ENCODE measurements at places on chromosomes 2 and 18. TPM values are rescaled to one million over a fixed set of nuclear protein-coding genes. Genes with fewer than 3 reads are reported as not detected.

- DNase-seq: no peak
Observed at GRCh38 chr2:136322428-136322827, 204.5 kb upstream of the CXCR4 start.

- DNase-seq: no peak
Observed at GRCh38 chr2:64213532-64214275, 69.5 kb upstream of the PELI1 start.

GRCh38 chr2:113156278-113157117, 17.3 kb upstream of the PSD4 start:
- peak; percentile 22 for DNase-seq

DNA sequence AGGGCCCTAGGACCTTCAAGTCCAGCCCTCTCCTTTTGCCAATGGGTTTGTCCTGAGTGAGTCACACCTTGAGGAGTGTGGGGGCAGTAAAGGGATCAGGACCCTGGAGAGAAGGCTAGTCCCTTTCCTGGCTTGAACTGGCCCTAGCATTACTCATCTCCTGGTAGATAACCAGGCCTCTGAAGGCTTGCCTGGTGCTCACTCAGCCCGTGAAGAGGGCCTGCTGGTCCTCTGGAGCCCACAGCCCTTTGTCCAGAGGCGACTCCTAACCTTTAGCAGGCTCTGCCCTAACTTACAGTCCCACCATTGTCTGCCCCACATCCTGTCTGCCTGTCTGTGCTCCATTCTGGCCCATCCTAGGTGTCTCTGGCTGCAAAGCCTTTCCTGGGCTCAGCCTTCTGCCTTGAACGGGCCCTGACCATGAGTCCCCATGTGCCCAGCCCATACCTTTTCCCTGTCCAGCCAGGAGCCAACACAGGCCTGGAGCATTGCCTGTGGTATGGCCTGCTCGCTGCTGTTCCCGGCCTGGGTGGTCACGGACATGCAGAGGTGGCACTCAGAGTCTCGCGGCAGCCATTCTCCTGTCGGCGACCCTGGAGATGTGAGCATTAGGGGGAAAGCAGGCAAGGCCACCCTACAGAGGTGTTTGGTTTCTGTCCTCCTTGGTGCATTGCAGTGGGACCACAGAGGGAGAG, 5.0 kb downstream of the SFTPB start:
- DNase-seq: peak; percentile 98

ASB3 gene
- 22.4 TPM for total RNA-seq

LYPD6 gene
- 1.6 TPM for total RNA-seq

Measured in renal cortical epithelial cell (primary cell).